ENCODE measurements at places on chromosomes 1 and 21. TPM values are rescaled to one million over a fixed set of nuclear protein-coding genes. Genes with fewer than 3 reads are reported as not detected.
A peak's percentile ranks its signal among the peaks of the same experiment; 100 is the strongest.

- peak; percentile 41 for DNase-seq
These were observed 2.3 kb downstream of the VASH2 start for GRCh38 chr1:212952641-212952976.

FCGR2B gene
- total RNA-seq: 0.21 TPM

DNA sequence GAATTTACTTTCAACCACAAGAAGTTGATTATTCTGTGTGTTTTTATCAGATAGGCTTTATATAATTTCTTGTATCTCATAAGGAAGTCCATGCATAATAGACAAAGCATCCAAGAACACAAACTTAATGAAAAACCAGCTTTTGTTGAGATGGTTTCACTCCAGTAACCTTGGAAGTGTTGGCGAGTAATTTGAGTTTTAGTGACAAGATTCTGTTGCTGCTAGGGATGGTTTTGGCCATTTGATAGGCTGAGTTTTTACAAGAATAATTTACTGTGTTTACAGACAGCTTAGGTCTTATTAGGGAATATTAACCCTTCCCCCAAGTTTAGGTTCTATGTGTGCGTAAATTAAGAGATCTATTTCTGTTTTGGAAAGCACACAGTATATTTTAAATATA lies 513.6 kb downstream of the USP25 start:
- no peak for DNase-seq

AADACL3 gene
- total RNA-seq: not detected

DNA sequence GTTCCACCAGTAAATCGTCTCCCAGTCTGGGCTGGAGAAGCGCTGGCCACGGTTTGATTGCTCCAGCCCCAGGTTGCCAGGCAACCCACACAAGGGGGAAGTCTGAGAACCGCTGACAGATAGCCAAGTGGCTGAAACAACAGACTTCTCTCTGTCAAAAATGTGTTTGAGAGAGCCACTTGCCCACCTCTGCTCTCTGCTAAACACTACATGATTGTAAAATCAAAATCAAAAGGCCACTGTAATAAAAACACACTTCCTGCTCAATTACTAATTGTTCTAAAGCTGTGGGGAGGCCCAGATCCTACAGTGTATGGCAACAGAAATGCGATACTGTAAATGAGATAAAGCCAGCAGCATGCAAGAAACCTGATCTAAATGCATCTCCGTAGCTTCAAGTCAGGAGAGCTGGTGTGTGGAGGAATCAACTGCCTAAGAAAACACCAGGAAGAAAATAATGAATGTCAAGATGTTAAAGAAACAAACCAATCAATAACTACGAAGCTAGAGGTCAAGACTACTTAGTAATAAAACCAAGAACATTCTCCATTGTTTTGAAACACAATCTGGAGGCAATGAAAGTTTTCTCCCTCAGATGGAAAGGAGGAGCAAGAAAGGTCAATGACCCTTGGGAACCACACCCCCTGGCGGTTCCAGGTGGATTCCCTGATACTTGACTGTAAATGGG lies 121.2 kb downstream of the SLC45A1 start:
- no peak for DNase-seq

ZNF670 gene
- 3.2 TPM for total RNA-seq

DTL gene
- 82.2 TPM for total RNA-seq

OR2L13 gene
- total RNA-seq: not detected

CLDN19 gene
- not detected for total RNA-seq

ERG gene
- not detected for total RNA-seq

GRCh38 chr1:248850124-248850523 lies 8.8 kb downstream of the ZNF692 start:
- no peak for DNase-seq

DNA sequence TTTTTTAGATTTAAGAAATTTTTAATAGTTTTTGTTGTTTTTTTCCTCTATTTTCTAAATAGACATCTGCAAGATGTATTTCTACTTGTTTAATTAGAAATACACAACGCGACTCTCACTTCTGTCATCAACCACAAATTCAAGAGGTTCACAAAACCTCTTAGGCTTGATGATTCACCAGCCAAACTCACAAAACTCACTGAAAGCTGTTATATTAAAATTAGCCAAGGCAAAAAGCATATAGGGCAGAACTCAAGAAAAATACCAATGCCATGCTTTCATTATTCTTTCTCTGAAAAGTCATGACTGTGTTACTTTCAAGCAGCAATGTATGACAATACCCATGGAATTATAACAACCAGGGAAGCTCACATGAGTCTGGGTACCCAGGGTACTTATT lies 487.0 kb upstream of the RGS18 start:
- no peak for DNase-seq

DNA sequence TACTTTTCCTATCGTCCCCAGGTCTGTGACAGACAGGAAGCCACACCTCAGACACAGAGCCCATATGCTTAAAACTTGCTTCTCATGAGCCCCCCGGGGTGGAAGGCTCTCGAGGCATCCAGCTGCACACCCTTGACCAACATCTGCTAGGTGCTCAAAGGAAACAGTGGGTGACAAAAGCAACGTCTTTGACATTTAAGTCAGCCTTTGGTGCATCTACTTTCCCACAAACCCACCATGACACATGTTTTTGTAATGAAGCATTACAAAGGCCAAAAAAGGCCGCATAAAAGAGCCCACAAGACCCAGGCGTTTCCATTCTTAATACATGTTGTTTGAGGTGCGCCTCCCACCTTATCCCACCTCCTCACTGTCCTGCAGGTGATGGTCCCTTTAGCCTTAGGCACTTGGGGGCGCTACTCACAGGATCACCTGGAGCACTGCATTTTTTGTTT lies 11.8 kb upstream of the FASLG start:
- DNase-seq: peak; percentile 53

GRCh38 chr1:90854397-90854924 lies 137.4 kb upstream of the BARHL2 start:
- no peak for DNase-seq

DNA sequence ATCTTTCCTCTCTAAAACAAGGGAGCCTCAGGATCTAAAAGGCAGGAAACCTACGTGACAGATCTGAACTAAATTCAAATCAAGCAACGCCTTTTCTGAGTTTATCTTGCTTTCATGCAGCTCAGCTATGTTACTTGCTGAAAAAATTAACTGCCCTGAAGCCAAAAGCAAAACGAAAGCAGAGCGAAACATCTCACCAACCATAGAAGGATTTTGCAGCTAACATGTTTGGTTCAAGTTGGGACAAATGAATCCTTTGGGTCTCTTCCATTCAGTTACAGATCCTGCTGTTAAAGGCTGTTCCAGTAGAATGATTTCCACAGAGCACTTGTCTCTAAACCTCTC lies 482 bp downstream of the SLC2A5 start:
- DNase-seq: no peak

DNA sequence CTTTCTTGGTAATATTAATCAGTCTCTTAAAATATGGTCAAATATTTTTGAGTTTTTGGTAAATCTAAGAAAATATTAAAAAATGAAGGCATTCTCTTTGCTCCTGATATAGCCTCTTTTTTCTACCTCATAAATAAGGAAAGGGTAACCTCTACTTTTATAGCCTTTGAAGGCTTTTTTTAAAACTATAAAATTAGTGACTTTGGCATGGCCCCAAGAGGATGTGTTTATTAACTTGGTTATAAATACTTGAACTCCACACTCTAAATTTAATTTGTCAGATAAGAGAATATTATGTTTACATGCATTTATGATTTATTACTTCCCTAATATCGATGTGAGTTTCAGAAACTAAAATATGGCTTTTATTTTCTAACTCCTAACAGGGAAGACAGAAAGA lies 60.3 kb downstream of the LMO4 start:
- DNase-seq: no peak

DNA sequence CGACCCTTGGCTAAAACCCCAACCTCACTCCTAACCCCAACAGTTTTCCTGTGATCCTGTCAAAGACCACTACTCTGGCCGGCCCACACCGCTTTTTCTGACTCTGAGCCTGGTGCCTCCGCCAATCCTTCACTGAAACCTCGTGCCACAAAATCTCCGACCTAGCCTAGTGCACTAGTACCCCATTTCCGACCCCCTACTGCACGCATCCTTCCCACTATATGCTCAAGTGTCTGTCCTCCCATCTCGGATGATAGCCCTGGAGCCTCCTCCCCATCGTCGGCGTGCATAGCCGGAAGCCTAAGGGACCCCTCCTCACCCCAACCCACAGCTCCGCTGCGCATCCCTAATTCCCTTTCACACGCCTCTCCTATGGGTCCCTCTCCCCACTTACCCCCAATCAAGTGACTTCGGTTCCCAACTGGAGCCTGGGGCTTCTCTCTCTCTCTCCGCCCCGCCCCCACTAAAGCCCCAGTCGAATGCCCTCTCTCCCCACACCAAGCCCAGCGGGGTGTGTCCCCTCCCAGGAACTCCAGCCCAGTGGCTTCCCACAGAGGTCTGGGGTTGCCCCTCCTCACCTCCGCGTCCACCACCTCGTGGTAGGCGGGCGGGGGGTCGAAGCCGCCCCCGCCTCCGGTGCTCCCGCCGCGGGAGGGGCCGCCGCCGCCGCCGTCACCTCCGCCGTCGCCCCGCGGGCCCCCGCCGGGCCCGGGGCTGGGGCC lies 791 bp downstream of the USP24 start:
- DNase-seq: peak; percentile 27

DNA sequence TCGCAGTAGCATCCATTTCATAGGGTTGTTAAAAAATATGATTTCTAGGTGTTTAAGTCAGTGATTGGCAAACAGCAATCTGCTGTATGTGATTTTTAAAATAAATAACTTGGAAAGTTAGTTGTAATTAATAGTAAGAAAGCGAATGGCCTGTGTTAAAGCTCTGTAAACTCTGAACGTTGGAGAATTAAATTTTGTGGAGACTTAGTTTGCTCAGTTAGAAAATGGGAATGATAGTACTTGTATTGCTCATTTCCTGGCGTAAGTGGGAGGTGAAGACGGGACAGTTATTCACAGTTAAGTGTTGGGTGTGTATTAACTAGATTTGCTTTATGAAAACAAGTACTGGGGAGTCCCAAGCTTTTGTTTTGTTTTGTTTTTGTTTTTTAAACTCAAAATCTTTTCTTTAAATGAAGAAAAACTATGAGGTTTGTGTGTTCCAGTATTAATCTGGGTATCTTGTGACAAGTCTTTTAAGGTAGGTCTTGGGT lies 995 bp downstream of the CACYBP start:
- no peak for DNase-seq

FMOD gene
- 1.4 TPM for total RNA-seq

- no peak for DNase-seq
These were observed 200.9 kb downstream of the PLPP3 start for GRCh38 chr1:56378341-56379070.

PLPPR4 gene
- not detected for total RNA-seq

- DNase-seq: no peak
These were observed 3.6 kb downstream of the ERG start for GRCh38 chr21:38494703-38495102.

GBP7 gene
- total RNA-seq: not detected

DNA sequence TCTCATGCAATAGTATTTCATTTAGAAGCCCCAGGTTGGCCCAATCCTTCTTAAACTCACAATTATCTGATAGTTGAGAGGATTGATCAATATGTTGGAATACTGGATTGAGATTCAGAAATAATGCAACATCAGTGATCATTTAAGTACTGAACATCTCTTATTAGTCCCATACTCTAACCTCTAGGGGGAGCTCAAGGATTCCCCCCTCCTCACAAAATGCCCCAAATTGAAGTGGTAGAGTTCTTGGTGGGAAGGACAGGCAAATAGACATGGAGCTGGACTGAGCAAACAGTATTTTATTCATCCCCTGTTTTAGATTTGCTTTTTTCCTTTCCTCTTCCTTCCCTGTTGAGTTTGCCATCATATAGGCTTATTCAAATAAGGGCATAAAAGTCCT lies 62.8 kb downstream of the NGF start:
- DNase-seq: no peak

- no peak for DNase-seq
These were observed 60.5 kb downstream of the GLIS1 start for GRCh38 chr1:53678507-53678906.

- DNase-seq: no peak
These were observed 31.0 kb downstream of the AZIN2 start for GRCh38 chr1:33111965-33112364.

KCNT2 gene
- total RNA-seq: not detected

Measured in activated naive CD4-positive, alpha-beta T cell treated with anti-CD3 and anti-CD28 coated beads, Interleukin-2, amount 50 U/mL, for 72 hours (primary cell).